ENCODE measurements at places on chromosomes 12 and 14.

- no peak for DNase-seq
Measured at GRCh38 chr14:23062002-23062401, 4.7 kb upstream of the CDH24 start.

GRCh38 chr12:89960011-89960507, 251.4 kb upstream of the ATP2B1 start:
- no peak for DNase-seq

DNA sequence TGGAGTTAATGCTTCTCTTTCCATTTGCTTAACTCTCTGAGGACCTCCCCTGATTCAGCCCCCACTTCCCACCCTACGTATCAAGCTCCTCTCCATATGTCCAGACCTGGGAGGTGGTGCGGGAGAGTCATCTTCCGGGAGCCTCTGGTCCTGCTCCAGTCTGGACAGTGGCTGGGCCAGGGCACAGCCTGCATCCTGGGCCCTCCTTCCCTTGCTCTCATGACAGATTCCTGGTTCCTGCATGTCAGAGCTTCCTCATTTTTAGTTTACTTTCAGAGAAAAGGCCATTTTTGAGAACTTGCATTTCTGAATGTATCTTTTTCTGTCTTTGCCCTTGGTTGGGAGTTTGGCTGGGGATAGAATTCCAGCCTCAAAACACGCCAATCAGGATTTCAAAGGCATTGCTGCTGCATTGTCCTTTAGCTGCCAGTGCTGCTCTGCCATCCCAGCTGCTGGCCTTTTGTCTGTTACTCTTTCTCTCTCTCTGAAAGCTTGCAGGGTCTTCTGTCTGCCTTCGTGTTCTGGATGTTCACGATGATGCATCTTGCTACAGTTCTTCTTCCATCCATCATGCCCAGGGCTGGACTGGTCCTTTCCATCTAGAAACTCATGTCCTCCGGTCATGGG, 54.7 kb downstream of the SLC6A12 start:
- no peak for DNase-seq

- DNase-seq, result no peak
Measured at GRCh38 chr14:91284146-91284790, 39.8 kb upstream of the GPR68 start.

GRCh38 chr12:42539696-42540095, 49.9 kb downstream of the PRICKLE1 start:
- DNase-seq, result no peak

GRCh38 chr12:128771681-128772080, 52.1 kb downstream of the SLC15A4 start:
- DNase-seq, result no peak

DNA sequence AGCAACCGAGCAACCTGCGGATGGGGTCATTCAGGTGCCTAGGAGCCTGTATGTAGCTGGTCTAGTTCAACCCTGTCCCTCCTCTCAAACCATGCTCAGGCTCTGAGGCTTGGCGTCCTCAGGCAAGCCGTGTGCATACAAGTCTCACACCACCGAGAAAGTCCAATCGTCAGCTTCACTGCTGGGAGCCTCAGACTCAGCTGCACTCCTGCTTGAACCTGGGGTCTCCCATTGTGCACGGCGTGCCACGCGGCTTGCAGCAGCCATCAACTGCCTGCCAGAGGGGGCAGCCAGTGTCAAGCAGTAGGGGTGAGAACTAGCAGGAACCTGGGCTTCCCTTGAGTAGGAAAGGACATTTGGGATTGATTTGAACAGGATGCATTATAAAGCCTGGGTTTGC, 1064.6 kb downstream of the BCL11B start:
- DNase-seq, result no peak

DNA sequence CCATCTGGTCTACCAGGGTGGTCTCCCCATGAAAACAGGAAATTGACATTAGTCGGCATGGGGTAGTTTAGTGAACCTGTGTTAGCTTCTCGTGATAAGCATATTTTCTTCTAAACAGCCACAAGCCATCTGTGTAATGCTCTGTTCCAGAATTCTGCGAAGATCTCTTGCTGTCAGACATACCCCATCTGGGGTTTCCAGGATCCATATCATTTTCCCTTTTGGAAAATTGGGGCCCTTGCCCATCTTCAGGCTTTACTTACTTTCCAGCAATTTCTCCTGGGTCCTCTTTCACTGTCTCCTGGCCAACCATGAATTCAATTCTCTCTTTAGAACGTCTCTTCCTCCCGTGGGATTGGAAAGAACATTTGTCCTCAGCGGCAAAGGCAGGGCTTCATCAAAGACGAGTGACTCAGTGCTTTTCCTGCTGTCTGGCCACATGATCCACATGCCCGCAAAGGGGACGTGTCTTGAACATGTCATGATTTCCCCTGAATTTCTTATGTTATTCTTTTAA, 21.4 kb upstream of the NCOR2 start:
- DNase-seq, result no peak

DNA sequence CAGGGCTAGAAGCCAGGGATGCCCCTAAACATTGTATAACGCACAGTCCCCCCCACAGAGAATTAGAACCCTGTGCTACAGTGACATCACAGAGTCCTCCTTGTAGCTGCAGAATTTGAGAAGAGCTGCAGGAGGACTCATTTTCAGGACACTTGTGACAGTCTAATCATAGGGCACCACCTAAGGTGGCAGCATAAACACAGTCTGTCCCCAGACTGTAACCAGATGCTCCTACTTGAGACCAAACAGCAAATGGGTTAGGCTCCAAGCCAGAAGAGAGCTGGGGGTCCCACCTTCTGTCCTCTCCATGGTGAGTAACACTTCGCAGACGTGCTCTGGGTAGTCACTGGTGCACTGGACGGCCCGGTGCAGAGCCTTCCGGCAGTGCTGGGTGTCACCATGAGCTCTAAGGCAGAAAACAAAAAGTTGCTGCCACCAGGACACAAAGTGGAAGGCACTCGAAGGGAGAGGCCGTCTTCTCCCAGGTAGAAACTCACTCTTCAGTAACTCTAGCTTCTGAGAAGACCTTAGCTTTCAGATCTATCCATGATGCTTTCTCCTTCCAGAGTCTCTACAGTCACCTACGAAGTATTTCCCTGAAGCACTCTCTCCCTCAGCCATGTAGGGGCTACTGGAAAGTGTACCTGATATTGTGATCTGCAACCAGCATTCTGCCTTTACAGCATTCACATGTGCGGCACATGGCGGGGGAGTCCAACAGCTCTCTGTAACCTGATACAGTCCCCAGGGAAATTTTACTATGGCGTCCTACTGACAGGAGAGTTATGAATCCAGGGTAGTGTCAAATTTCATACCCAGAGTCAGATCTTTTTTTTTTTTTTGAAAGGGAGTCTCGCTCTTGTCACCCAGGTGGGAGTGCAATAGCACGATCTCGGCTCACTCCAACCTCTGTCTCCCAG, 17.1 kb downstream of the FICD start:
- no peak for DNase-seq

All from T-helper 2 cell (primary cell).